Testis (tissue), 5 donors: ENCODE measurements at places on chromosomes 1 and 21.

- DNase-seq, result no peak
Observed at GRCh38 chr1:28240024-28240423, 4.1 kb downstream of the ATP5IF1 start.

DNA sequence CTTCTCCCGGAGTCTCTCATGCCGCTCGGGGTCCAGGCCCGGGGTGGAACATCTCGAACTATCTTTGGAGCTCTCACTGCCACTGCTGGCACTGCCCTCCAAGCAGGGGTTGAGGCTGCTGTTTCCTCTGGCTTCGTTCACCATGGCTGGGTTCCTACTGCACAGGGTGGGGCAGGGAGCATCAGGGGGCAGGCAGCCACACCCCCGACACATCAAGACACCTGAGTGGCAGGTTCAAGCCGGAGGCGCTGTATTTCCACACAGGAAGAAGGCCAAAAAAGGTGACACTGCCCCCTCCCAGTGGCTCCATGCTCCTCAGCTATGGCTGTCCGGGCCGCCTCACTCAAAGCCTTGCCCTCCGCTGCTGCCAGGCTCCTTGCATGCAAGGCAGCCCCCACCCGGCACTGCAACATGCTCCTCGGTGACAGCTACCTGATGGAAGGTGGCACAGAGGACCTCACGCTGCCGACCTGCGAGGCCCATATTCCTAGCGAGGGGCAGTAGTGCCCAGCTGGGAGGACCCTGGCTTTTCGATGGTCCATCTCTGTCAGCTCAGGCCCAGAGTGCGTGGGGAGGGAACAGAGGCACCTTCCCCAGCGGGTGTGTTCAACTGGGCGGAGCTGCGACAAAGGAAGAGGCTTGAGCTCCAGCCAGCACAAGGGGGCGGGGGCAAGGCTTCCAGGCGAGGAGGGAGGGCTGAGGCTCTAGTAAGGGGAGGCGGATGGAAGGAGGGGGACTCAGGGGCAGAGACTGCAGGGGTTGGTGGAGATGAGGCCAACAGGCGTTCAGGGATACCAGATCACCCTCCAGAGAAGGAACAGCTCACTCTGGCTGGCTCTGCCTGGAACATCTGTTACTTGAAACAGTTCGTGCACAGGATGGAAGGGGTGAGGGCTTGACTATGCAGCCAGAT lies 2.5 kb downstream of the MTHFR start:
- DNase-seq, result peak; percentile 96

DNA sequence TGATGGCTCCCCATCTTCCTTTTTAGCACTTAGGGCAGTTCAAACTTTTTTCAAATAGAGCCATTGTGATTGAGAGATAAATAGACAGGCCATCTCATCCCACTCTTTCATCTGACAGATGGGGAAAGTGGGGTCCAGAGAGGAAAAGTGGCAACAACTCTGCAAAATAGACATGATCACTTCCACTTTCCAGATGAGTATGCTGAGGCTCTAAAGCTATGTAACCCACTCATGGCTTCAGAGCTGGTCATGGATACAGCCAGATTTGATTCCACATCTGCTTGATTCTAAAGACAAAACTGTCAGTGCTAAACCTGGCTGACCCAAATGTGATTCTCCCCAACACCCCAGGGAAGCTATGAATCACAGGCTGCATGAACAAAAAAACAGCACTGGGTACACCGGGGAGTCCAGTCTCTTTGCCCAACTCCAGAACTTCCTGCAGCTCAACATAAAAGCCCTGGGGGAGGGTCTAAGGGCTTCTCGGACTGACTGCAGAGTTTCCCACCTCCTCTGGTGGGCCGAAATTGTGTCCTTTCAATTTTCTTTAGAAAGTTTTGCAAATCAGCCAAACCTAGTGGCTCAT lies 59.3 kb downstream of the PLPP3 start:
- no peak for DNase-seq

DNA sequence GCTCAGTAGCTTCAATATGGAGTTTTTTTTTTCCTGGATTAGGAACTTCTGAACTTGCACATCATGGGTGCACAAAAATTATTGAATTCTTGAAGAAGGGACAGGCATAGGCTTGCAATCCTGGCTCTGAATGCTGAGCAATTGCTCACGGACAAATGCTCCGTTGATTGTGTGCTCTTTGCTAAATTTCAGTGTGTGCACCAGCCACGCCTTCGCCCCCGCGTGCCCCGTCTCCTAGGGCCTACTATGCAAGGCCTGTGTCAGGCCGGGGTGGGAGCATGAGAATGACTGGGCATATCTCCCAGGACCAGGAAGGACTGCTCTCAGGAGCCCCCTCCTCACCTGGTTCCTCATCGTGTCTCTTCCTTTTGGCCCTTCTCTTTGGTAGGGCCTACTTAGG lies 17.4 kb downstream of the IL6R start:
- no peak for DNase-seq

GRCh38 chr1:112888630-112889029 lies 67.4 kb downstream of the SLC16A1 start:
- DNase-seq, result no peak

- DNase-seq, result peak; percentile 52
Observed at GRCh38 chr1:185646202-185646683, 87.9 kb upstream of the HMCN1 start.
